Breast epithelium (tissue), 4 donors: ENCODE measurements at places on chromosomes 5 and 9. TPM values are rescaled to one million over a fixed set of nuclear protein-coding genes. Genes with fewer than 3 reads are reported as not detected.

- DNase-seq, result no peak
- no peak overlapping the region for H3K4me3 ChIP-seq
- H3K27ac ChIP-seq, result no peak overlapping the region
Measured at GRCh38 chr5:113771483-113771882, 258.0 kb downstream of the YTHDC2 start.

DNA sequence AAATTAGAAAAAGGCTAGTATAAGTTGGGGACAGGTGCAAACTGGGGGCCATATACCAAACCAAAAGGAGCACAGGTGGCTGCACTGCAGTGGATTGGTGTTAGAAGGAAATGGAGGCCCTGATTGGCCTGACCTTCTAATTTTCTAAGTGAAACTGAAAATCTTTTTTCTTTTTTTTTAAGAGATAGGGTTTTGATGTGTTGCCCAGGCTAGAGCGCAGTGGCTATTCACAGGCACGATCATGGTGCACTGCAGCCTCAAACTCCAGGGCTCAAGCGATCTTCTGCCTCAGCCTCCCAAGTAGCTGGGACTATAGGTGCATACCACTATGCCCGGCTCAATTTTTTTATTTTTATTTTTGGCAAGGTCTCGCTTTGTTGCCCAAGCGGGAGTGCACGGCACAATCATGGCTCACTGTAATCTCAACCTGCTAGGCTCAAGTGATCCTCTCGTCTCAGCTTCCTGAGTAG, 9.8 kb upstream of the CCDC69 start:
- H3K4me3 ChIP-seq, result no peak overlapping the region
- no peaks in the 10 kb centered on the region for H3K27me3 ChIP-seq
- no peak overlapping the region for H3K27ac ChIP-seq
- no peaks in the 10 kb centered on the region for H3K4me1 ChIP-seq
- no peak for DNase-seq
- H3K36me3 ChIP-seq, result no peaks in the 10 kb centered on the region

ERBIN gene
- 131 TPM for total RNA-seq

OLFM1 gene
- total RNA-seq, result 17.4 TPM

PAEP gene
- total RNA-seq, result not detected

PCDHGB2 gene
- total RNA-seq, result 6.2 TPM

SLC1A3 gene
- 122 TPM for total RNA-seq

IRX2 gene
- 69.4 TPM for total RNA-seq

DNA sequence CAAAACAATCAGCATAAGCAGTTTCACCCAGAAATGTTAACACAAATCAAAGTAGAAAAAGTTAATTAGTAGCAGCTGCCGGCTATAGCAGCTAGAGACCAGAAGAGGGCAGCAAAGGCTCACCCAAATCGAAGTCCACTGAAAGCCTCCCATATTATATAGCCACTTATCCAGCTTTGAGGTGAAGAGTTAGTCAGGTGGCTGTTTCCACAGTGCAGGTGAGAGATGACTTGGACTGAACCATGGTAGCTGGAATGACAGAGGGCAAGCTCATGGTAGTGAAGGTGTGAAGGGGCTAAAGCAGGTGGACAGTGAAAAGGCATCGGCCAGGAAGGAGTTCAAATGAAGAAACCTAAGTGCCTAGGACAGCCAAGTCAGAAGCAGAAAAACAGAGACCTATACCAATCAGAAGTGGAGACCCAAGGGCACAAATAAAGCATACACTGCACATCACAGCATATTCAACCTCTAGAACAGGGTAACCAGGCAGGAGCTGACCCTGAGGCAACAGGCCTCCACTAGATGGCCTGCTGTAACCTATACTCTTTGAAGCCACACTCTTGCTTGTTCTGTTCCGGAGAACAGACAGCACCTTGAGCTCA, 7.2 kb upstream of the RNF38 start:
- peak overlapping the region; percentile 30 for H3K27ac ChIP-seq
- DNase-seq, result peak; percentile 43
- no peaks in the 10 kb centered on the region for H3K36me3 ChIP-seq
- H3K4me3 ChIP-seq, result no peak overlapping the region

RNF20 gene
- total RNA-seq, result 24.6 TPM

GRCh38 chr5:71943874-71944273, 163.4 kb upstream of the MAP1B start:
- no peak overlapping the region for H3K27ac ChIP-seq
- no peaks in the 10 kb centered on the region for H3K36me3 ChIP-seq
- DNase-seq, result no peak
- H3K4me3 ChIP-seq, result no peak overlapping the region
- H3K27me3 ChIP-seq, result no peaks in the 10 kb centered on the region

- H3K4me3 ChIP-seq, result no peak overlapping the region
- no peaks in the 10 kb centered on the region for H3K27me3 ChIP-seq
- no peaks in the 10 kb centered on the region for H3K4me1 ChIP-seq
- peak overlapping the region; percentile 36 for H3K27ac ChIP-seq
- no peak for DNase-seq
- no peaks in the 10 kb centered on the region for H3K36me3 ChIP-seq
Measured at GRCh38 chr5:143601917-143602333, 198.4 kb upstream of the NR3C1 start.

FGF1 gene
- total RNA-seq, result 6.6 TPM

DNA sequence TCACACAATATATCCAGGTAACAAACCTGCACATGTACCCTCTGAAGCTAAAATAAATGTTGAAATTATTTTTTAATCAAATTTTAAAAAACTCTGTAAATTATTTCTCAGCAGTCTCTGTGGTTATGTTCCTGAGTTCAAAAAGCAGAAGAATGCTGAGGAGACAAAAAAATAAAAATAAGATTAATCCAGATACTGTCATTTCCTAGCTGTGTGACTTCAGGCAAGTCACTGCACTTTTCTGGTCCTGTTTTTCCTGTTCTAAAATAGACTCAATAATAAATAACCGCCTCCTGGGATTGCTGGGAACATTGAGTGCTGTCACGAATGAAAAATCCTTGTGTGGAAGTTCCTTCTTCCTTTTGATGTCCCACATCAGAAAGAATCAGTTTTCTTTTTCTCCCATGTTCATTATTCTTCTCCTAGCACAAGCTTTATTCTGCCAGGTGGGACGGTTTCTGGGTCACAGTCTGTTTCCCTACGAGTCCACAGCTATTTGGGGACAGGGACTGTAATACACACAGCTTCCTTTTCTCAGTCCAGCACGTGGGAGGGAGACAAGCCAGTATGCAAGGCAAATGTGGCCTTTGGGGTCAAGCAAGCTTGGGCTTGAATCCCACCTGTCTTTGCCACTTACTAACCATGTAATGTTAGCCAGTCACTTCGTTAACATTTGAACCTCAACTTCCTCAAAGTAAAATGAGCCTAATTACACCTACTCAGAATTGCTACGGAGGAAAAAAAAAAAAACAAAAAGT, 156.9 kb downstream of the TRIM32 start:
- H3K36me3 ChIP-seq, result no peaks in the 10 kb centered on the region
- H3K27me3 ChIP-seq, result no peaks in the 10 kb centered on the region
- DNase-seq, result peak; percentile 49
- no peak overlapping the region for H3K4me3 ChIP-seq
- no peak overlapping the region for H3K27ac ChIP-seq

- H3K4me1 ChIP-seq, result peaks cover 32% of the 10 kb centered on the region
- no peak overlapping the region for H3K4me3 ChIP-seq
- H3K27me3 ChIP-seq, result no peaks in the 10 kb centered on the region
Measured at GRCh38 chr9:38018958-38019602, 49.9 kb downstream of the SHB start.

- DNase-seq, result no peak
- H3K4me3 ChIP-seq, result no peak overlapping the region
- H3K4me1 ChIP-seq, result no peaks in the 10 kb centered on the region
- no peak overlapping the region for H3K27ac ChIP-seq
- H3K36me3 ChIP-seq, result no peaks in the 10 kb centered on the region
Measured at GRCh38 chr5:139094154-139095131, 103.7 kb downstream of the SIL1 start.

GRCh38 chr5:160646033-160646432, 206.0 kb downstream of the ATP10B start:
- no peaks in the 10 kb centered on the region for H3K36me3 ChIP-seq
- no peaks in the 10 kb centered on the region for H3K4me1 ChIP-seq
- H3K27me3 ChIP-seq, result no peaks in the 10 kb centered on the region

GRCh38 chr5:14250748-14251701, 107.9 kb downstream of the TRIO start:
- H3K4me1 ChIP-seq, result no peaks in the 10 kb centered on the region
- no peak overlapping the region for H3K4me3 ChIP-seq
- no peak for DNase-seq
- no peaks in the 10 kb centered on the region for H3K27me3 ChIP-seq

DNA sequence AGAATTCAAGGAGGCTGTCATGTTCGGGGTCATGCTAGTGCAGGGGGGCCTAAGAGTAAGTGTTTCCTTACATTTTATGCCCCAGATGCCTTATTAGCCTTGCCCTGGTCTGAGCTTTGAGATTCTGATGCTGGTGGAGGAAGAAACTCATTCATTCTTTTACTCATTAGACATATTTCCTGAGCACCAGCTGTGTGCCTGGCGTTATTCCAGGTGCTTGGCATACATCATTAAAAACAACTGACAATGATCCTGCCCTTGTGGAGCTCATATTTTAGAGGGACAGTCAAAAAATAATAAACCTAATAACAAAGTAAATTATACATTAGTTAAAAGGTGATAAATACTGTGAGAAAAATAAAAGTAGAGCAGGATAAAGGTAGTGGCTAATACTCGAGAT, 138.9 kb upstream of the SGCD start:
- H3K4me1 ChIP-seq, result no peaks in the 10 kb centered on the region
- H3K27ac ChIP-seq, result no peak overlapping the region
- no peak for DNase-seq
- H3K27me3 ChIP-seq, result no peaks in the 10 kb centered on the region
- no peaks in the 10 kb centered on the region for H3K36me3 ChIP-seq

- H3K4me3 ChIP-seq, result no peak overlapping the region
- DNase-seq, result no peak
- no peak overlapping the region for H3K27ac ChIP-seq
Measured at GRCh38 chr5:173612948-173613347, 3.5 kb downstream of the BOD1 start.

PIP5K1B gene
- total RNA-seq, result 11.1 TPM

CSF2 gene
- total RNA-seq, result not detected

DNA sequence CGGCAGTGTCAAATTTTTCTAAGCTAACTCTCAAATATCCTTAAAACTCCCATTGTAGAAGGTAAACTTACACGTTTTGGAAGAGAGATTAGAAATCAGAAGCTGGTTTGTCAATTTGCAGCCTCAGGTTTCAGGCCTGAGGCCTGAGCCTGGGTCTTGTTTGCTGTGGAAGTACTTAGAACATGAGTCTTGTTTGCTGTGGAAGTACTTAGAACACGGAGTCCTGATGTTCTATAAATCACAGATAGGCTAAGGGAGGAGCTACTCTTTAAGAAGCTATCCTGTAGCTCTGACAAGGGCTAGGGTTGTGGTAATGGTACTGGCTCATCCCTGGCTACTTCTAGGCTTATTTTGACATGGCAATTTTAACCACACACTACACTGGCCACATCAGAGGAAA, 97.8 kb downstream of the FBXW11 start:
- no peak overlapping the region for H3K27ac ChIP-seq
- no peak for DNase-seq
- H3K27me3 ChIP-seq, result no peaks in the 10 kb centered on the region
- H3K4me1 ChIP-seq, result no peaks in the 10 kb centered on the region
- no peaks in the 10 kb centered on the region for H3K36me3 ChIP-seq
- no peak overlapping the region for H3K4me3 ChIP-seq

SLC22A5 gene
- 6.6 TPM for total RNA-seq

DNA sequence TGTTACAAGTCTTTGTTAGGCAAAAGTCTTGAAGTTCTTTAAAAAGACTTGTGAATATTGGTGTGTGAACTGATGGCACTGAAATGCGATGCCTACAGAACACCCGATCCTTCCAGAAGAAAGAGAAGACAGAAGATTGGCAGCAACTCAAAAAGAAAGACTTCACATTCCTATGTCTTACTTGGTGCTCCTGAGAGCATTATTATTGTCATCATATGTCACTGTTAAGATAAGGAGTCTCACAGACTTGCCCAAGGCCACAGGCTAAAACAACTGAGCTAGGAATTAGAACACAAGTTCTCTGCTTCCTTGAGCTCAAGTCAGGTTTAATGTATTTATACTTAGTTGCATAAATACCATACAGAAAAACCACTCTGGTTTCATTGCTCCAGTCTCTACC, 198.0 kb downstream of the PARP8 start:
- DNase-seq, result no peak
- H3K4me1 ChIP-seq, result no peaks in the 10 kb centered on the region
- H3K27ac ChIP-seq, result no peak overlapping the region
- H3K4me3 ChIP-seq, result no peak overlapping the region

- no peak overlapping the region for H3K4me3 ChIP-seq
- no peaks in the 10 kb centered on the region for H3K36me3 ChIP-seq
- no peaks in the 10 kb centered on the region for H3K4me1 ChIP-seq
- no peak overlapping the region for H3K27ac ChIP-seq
- DNase-seq, result peak; percentile 13
Measured at GRCh38 chr5:983238-983524, 25.4 kb upstream of the NKD2 start.

PTGR1 gene
- 87.1 TPM for total RNA-seq

- no peak overlapping the region for H3K4me3 ChIP-seq
- H3K27ac ChIP-seq, result no peak overlapping the region
- H3K36me3 ChIP-seq, result no peaks in the 10 kb centered on the region
- H3K4me1 ChIP-seq, result no peaks in the 10 kb centered on the region
- DNase-seq, result no peak
- H3K27me3 ChIP-seq, result no peaks in the 10 kb centered on the region
Measured at GRCh38 chr5:172143875-172144274, 44.1 kb downstream of the STK10 start.

SLC4A9 gene
- total RNA-seq, result not detected

DNA sequence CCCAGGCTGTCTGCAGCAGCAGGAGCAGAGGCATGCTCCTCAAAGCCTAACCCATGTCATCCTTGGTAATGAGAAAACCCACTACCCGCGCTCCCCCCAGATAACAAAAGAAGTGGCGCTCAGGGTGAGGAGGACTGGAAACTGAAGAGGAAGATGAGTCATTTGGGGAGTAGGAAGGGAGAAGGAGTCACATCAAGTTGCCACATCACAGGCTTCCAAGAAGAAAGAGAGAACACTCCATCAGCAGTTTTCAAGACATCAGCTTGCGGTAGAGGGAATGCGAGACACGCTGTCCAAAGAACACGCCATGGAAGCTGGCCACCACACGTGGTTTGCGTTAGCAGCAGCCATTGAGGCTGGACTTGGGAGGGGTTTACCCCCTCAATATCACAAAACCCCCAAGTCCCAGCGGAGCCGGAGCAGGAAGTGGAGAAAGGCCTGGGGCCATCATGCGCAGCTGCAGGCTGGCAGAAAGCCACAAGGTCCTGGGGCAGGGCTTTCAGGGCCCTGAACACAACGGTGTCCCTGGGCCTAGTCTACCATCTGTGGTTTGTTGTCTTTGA, 41.5 kb downstream of the SH3PXD2B start:
- no peaks in the 10 kb centered on the region for H3K36me3 ChIP-seq
- peak overlapping the region; percentile 81 for H3K27ac ChIP-seq
- H3K4me1 ChIP-seq, result peaks cover 5% of the 10 kb centered on the region
- H3K27me3 ChIP-seq, result no peaks in the 10 kb centered on the region

GRCh38 chr9:134321946-134322741, 4.1 kb upstream of the RXRA start:
- no peaks in the 10 kb centered on the region for H3K4me1 ChIP-seq
- H3K27me3 ChIP-seq, result no peaks in the 10 kb centered on the region
- no peaks in the 10 kb centered on the region for H3K36me3 ChIP-seq
